ENCODE measurements at places on chromosomes 3 and 15. TPM values are rescaled to one million over a fixed set of nuclear protein-coding genes. Genes with fewer than 3 reads are reported as not detected.

Gene MESP1
- total RNA-seq: 2.3 TPM

Gene MED12L
- total RNA-seq: 0.07 TPM

Gene TRPC1
- total RNA-seq: 20.2 TPM

Gene SGO1
- total RNA-seq: not detected

Gene ZDHHC19
- total RNA-seq: not detected

Gene GUCA1C
- total RNA-seq: not detected

DNA sequence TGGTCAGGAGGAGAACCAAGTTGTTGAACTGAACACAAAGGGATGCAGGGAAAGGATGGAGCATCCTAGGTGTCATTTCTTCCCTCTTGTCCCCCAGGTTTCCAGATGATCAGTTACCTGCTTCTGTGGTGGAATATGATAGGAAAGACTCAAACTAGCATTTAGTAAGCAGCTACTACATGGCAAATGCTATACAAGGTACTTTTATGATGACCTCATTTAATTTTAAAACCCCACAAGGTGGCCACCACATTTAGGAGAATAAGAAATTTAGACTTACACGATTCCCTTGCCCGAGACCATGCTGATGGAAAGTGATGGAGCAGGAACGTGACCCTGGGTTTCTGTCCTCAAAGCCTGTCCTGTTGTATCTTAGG, 40.9 kb downstream of the CCR4 start:
- no peak for DNase-seq

DNA sequence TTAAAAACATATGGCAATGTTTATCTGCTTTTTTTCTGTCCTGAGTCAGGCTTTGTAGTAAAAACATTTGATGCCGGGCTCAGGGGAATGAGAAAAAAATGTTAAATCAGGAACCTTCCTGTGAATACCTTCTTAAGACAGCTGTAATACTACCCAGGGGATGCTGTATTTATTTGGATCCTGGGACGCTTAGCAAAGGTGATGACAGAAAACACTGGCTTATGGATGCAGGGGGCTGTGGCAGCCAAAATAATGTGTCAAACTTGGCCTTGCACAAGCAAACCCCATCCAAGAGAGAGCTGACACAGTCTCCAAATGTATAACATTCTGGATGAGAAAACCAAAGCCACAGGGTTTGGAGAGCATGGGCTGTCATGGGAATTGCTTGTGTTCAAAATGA, 438.2 kb upstream of the PROK2 start:
- DNase-seq: no peak

DNA sequence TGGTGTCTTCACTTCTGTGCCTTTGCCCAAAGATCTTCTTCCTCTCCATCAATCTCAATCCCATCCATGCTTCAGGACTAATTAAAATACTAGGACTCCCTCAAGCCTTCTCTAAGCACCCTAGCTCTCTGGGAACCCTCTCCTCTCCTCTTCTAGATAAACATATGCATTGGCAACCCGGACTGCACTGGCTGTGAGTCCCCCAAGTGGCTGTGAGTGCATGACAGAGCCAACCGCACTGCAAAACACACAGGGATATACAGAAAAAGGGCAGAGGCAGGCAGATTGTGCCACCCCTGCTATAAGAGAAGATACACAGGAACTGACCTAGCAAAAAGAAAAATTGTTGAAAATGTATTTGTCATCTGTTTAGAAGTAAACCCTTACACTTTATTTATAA, 457.1 kb downstream of the MFSD1 start:
- DNase-seq: no peak

GRCh38 chr3:186281176-186281575, 80.9 kb downstream of the DGKG start:
- DNase-seq: peak; percentile 59

- no peak for DNase-seq
Measured at GRCh38 chr3:188064831-188065493, 89.0 kb upstream of the LPP start.

DNA sequence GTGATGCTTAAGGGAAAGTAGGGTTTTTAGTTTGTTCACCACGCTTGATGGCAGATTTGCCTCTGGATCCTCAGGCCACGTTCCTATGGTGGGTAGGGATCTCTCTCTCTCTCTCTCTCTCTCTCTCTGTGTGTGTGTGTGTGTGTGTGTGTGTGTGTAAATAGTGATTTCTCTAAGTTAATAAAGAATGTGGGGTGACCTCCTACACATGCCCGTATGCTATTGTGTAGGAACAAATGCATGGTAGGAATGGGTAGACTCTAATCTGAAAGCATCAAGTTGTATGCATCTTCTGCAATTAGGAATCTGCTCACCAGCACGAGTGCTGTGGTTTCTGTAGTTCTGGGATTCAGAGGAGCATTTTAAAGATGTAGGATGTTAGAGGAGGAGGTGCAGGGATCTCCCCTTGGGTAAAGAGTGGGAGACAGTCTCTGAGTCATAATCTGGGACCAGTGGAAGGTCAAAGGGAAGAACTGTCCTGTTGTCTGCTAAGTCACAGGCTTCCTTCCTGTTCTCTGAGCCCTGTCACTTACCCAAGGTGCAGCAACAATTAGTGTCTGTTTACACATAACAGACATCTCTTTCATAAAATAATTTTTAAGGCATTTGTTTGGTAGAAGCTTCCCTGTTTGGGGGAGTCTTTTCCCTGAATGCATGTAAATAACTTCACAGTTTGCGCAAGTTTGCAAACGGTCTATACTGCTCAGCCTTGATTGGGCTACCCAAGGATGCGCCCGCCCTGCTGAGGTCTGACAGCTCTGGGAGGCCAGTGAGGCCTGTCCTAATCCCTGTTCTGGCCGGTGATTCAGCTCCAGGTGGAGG, 139.8 kb downstream of the IGF1R start:
- DNase-seq: no peak

GRCh38 chr15:75887178-75887577, 16.5 kb upstream of the FBXO22 start:
- no peak for DNase-seq

GRCh38 chr15:100501117-100501516, 27.6 kb downstream of the CERS3 start:
- no peak for DNase-seq

DNA sequence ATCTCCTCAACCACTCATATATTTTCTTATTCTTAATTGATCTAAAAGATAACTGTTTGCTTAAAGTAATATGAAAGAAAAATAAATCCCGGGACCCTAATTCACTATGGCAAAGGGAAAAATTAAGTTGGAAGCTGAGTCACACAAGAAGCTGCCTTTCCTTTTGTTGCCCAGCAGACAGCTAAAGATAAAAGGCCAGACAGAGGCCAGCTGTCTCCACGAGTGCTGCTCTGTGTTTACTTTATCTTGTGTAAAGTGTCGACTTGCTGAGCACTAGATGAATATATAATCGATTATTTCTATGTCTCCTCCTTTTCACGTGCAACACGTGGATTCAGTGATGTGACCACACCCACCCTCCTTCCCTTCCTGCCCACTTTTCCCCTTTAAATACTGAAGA, 52.8 kb upstream of the NSMCE3 start:
- no peak for DNase-seq

DNA sequence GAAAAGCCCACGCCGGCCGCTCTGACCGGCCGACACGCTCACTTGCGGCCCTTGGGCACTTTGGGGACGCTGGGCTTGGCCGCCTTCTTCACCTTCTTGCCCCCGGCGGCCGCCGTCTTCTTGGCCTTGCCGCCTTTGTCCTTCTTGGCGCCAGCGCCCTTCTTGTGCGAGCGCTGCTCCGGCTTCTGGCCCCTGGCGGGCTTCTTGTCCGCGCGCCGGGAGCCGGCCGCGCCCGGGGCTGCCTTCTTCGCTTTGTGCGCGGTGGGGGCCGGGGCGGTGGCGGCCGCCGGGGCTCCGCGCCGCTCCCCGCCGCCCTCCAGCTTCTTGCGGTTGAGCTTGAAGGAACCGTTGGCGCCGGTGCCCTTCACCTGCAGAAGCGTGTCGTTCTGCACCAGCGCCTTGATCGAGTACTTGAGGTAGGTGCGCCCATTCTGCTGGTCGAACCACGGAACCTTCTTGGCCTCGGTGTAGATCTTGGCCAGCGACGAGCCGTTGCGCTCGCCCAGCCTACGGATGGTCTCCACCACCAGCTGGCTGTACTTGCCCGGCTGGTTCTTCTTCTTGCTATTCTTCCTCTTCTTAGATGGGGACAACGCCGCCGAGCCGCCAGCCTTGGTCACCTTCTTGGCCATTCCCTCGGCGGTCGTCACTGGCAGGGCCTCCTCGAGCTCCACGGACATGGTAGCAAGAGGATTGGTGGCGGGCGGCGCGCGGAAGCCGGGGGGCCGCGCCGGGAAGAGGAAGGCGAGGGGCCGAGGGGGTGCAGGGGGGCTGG, 36.7 kb downstream of the HMCES start:
- no peak for DNase-seq

GRCh38 chr3:160797356-160797755, 41.3 kb downstream of the PPM1L start:
- DNase-seq: no peak

GRCh38 chr3:72722930-72723726, 125.1 kb downstream of the SHQ1 start:
- no peak for DNase-seq

- no peak for DNase-seq
Measured at GRCh38 chr3:13069495-13069894, 3.7 kb downstream of the IQSEC1 start.

DNA sequence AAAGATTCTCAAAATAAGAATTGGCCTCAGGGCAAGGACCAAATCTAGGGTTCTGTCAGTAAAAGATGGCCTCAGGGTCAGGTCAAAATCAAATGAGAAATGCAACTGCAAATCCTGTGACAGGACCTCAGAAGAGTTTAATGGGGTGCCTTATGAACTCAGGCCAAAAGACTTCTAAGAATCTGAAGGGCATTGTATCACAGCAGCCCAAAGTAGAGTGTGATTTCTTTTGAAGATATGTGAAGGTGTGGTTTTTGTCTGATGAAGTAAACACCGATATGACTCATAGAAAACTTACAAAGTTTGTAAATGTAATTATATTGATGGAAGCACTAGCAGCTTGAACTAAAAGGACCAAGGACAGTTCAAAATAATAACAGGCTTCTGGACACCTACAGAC, 966.1 kb downstream of the AGBL1 start:
- no peak for DNase-seq
